ENCODE measurements at places on chromosomes 3 and 15.

DNA sequence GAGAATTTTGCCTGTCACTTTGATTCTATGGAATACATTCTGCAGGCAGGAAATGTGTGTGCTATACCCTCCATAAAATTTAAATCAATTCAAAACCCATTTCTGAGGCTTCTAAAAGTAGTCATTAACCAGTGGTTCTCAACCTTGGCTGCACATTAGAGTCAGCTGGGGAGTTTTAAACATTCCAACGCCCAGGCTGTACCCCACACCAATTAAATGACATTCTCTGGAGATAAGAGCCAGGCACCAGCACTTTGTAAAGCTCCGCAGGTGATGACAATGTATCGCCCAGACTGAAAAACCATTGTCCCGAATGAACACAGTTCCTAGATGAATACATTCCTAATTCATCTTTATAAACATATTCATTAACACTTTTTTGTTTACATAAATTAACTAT is 110.6 kb upstream of the MB21D2 start:
- no peak for DNase-seq

GRCh38 chr3:152271501-152272236 is 2.9 kb downstream of the MBNL1 start:
- DNase-seq, result no peak

DNA sequence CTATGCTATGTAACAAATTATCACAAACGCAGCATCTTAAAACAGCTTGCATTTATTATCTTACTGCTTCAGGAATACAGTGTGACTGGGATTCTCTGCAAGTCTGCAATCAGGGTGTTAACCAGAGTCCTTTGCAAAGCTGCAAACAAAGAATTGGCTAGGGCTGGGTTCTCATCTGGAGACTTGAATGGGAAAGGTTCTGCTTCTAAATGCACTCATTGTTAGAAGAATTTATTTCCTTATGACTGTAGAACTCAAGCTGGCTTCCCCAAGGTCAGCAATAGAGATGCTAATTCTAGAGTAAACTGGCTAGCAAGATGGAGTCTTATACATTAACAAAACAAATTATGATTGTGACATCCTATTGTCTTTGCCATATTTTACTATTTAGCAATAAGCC is 673.7 kb downstream of the DIPK2A start:
- no peak for DNase-seq

GRCh38 chr3:101858464-101859030 is 9.2 kb downstream of the NFKBIZ start:
- DNase-seq, result no peak

- no peak for DNase-seq
These were observed 40.5 kb upstream of the XIRP1 start for GRCh38 chr3:39232859-39233258.

DNA sequence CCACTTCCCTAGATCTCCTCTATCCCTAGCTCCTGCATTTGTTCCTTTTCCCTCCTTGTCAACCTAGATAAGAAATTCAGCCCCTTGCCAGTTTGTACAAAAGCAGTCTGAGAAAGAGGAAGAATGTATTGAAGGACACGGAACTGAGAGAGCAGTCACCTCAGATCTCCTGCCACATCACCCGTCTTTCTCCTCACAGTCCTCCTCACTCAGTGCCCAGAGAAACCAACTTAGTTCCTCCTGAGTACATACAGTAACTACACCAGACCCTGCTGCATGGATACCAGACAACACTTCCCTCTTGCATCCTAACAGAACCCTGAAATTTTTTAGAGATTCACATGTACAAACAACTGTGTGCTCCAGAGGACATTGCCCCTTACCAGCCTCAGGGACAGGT is 563.6 kb upstream of the ADAMTS9 start:
- DNase-seq, result no peak

GRCh38 chr3:16203031-16203430 is 28.6 kb downstream of the GALNT15 start:
- no peak for DNase-seq

GRCh38 chr3:124887177-124887931 is at the start of gene ITGB5:
TSS of gene ITGB5 (minus strand) at chr3:124887365. CDS start at chr3:124887000, 365 bp downstream.
- DNase-seq, result peak; percentile 68

DNA sequence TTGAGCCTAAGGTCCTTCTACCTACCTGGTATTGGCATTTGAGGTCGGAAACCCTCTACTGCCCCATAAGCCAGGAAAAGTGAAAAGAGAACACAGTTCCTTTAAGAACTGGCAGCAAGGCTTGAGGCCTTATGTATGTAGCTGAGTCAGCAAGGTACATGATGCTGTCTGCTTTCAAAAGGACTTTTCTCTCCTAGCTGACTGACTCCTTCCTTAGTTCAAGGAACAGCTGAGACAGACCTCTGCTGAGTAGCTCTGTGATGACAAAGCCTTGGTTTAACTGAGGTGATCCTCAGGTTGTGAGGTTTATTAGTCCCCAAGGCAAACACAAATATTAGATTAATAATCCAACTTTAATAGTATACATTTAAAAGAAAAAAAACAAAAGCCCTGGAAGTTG is 45.8 kb downstream of the ADPGK start:
- no peak for DNase-seq

DNA sequence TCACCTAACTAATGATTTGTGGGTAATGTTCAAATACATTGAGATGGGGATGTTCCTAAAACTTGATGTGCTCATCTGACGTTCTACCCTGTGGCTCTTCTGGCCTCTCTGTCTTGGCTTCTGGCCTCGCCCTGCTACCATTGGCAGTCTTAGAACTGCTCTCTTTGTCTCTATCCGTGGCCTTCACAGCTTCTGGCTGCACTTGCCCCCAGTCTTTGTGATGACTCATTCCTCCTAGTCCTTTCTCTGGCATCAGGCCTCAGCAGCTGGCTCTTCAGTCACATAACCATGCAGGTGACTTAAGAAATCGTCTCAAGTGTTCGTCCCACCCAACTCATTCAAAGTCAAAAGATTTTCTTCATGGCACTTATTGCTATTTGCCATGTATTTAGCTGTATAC is 188.1 kb downstream of the BBX start:
- no peak for DNase-seq

- no peak for DNase-seq
These were observed 58.9 kb downstream of the LMCD1 start for GRCh38 chr3:8560366-8561007.

- no peak for DNase-seq
These were observed 59.2 kb downstream of the TMOD3 start for GRCh38 chr15:51888593-51889195.

DNA sequence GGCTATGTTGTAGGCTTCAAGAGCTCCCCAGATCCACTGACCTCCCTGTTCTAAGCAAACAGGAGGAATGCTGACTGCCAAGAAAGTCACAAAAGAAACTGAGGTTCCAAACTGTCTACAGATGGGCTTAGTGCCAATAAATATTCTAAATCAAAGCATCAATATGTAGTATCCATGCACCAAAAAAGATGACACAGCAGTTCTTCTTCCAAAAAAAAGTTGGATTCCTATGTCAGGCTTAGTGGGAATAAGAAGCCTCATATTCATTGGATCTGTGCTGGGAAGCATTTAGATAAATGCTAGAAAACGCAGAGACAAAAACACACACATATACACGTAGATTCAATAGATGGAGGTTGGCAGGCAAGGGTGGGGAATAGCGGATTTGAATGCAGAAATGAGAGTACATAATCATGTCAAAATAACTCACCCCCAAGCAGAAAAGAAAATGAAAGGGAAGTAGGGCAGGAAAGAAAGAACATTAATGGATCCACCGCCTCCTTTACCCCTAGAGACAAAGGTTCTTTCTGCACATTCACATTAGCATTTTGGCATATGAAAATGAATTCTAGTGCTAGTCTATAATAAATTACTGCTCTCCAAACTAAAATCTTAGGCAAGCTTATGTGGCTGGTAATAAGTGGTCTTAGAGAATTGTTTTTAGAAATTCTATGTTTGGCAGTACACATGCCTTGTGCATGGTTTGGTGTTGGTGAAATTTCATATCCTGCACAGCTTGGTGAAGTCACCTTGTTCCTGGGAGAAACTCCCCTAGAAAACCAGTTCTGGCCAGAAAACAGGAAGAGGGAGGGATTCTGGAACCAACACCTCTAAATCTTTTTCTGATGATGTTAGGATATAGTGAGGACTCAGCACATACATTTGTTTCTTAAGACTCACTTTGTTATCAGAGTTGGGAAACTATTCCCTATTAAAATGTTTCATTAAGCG is 283.4 kb downstream of the LSAMP start:
- DNase-seq, result no peak

GRCh38 chr15:65192016-65192415 is 6.9 kb upstream of the CLPX start:
- DNase-seq, result no peak

GRCh38 chr3:9279966-9280365 is 30.5 kb upstream of the SRGAP3 start:
- DNase-seq, result no peak

GRCh38 chr3:183845608-183846288 is 20.4 kb upstream of the MAP6D1 start:
- no peak for DNase-seq

GRCh38 chr15:38040615-38041014 is 106.2 kb downstream of the TMCO5A start:
- no peak for DNase-seq

GRCh38 chr3:135085652-135086436 is 290.8 kb downstream of the EPHB1 start:
- no peak for DNase-seq

DNA sequence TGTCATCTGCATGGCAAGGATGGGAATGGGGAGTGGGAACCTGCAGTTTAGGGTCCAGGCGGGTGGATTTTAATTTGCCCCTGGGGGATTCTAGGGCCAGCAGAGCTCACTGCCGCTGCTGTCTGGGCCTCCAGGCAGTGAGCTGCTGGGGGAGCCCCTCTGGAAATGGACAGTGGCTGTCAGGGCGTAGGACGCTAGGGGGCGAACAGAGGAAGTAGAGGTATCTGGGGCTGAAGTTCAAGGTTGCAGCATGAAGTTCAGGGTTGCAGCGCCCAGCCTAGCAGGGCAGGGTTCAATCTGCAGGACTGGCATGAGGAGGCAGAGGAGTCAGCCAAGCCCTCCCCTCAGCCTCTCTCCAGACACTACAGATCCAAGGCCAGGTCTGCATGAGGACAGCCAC is 49.5 kb downstream of the APBA2 start:
- DNase-seq, result no peak

GRCh38 chr3:170585937-170586310 is at the start of gene SLC7A14:
TSS of gene SLC7A14 (minus strand) at chr3:170586075. CDS start at chr3:170526936, 59,139 bp downstream.
- no peak for DNase-seq

DNA sequence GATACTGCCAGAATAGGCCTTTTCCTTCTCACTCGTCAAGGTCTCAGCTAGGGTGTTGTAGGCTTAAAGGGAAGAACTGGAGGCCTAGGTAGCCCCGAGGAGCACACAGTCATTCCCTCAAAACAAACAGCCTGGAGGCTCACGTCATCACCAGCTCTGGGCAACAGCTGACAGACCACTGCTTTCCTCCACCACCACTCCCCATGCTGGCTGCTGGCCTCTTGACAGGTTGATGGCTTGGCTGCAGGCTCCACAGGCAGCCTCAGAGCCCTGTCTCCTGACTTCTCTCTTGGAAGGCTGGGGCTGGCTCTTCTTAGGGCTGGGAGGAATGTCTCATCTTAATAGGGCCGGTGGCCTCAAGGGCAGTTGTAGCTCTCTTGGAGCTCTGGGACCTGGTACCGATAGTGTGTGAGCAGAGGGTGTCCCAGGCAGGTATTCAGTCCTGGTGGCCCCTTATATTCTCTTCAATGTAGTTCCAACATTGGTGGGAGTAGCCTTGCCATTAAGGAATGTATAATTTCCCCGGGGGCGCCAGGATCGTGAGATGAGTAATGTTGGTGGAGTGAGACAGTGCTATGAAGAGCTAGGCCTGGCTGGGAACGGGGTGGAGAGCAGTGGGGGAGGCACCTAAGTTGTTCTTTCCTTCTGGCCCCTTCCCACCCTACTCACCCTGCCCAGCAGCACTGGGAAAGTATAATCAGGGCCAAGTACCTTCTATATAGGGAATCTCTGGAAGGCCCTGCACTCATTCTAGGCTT is 6.1 kb upstream of the AP2M1 start:
- DNase-seq, result no peak

DNA sequence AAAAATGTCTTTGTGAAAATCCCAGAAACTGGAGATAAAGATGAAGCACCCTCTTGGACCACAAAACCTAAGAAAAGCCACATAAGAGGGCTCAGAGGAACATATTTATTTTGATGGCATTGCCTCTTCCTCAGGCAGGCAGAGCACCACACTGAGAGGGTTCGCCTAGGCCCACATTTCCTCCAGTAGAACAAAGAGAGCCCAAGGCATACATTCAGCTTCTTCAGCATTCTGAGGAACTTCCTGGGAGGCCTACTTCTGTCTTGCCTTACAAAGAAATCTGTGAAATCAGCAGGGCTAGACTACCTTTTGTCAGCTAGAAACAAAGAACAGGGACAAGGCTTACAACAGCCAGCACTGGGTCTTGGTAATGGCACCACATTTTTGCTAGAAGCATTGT is 1325.3 kb downstream of the SI start:
- no peak for DNase-seq

DNA sequence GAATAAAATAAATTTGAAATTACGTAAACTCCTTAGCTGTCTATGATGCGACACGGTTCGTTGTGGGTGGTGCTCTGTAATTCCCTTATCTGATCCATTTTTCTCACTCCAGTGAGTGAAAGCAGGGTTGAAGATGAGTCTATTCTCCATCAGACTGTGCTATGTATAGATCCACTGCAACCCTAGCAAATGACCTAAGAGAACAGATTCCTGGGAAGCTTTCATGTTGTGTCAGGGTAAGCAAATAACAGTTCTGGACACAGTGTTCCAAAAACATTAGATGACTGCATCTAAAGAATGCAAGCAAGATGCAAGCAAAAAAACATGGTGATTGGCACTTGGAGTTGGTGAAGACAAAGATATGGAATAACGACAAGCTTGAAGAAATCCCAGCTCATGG is 239.3 kb downstream of the SLC9A9 start:
- no peak for DNase-seq

GRCh38 chr3:64316971-64317370 is 91.7 kb upstream of the PRICKLE2 start:
- DNase-seq, result no peak

DNA sequence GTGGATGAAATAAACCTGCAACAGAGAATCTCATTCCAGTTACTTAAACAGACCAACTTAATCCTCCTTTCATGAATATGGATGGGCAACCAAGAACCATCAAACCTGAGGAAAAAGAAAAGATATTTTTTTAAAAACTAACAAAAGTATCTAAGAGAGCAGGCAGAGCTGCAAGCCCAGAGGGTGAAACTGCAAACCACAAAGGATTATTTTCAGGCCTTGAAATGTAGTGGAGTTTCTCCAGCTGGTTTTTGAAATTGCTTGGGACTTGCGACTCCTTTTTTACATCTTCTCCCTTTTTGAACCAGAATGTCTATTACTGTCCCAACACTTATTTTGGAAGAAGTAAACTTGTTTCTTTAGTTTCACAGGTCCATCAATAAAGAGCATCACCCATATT is 87.4 kb downstream of the STAG1 start:
- DNase-seq, result no peak

- peak; percentile 51 for DNase-seq
These were observed 1.1 kb upstream of the LPP start for GRCh38 chr3:188152660-188153436.

GRCh38 chr3:151919030-151919328 is 45.5 kb downstream of the SUCNR1 start:
- no peak for DNase-seq

GRCh38 chr3:193229851-193230420 is 11.1 kb upstream of the PLAAT1 start:
- DNase-seq, result no peak

GRCh38 chr15:35529784-35530183 is 16.2 kb downstream of the DPH6 start:
- DNase-seq, result no peak

All from right lung (tissue), 10 donors.